CD4-positive, CD25-positive, alpha-beta regulatory T cell (primary cell): ENCODE measurements at places on chromosomes 4 and X.

GRCh38 chr4:48554606-48555005, 64.6 kb downstream of the ZAR1 start:
- DNase-seq, result no peak

DNA sequence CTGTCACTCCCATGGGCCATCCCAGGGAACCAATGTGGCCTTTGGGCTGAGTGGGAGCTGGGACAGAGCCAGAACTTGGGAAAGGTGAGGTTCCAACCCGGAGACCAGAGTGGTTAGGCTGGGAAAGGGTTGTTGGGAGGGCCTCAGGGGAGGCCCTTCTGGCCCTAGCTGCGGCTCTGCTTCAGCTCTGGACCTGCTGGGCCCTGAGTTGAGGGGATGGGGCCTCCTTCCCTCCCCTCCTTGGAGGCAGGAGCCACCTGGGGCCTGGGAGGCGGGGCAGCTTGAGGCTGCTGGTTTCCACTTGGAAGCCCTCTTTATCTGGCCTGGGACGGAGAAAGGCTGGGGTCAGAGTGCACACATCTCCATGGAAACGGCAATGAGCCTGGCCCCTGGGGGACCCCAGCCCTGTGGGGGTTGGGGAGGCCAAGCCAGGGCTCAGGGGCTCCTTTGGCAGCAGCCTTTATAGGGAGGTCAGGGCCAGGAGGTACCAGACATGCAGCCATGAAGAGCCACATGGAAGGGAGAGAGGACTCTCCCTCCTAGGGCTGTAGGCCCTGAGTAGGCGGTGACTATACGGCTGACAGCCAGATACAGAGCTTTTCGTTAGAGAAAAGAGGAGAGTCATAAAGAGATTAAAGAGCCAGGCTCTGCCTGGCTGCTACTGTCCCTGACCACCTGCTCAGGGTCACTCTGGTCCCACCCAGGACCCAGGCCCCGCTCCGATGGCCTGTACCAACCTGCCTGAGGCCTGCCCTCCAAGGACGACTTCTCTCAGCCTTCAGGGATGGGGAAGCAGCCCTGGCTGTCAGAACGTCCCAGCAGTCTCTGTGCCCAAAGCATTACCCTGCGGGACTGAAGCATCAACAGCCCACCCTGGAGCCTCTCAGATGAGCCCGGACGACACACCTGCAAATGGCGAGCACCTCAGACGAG, 6.9 kb upstream of the NSD2 start:
- DNase-seq, result no peak

DNA sequence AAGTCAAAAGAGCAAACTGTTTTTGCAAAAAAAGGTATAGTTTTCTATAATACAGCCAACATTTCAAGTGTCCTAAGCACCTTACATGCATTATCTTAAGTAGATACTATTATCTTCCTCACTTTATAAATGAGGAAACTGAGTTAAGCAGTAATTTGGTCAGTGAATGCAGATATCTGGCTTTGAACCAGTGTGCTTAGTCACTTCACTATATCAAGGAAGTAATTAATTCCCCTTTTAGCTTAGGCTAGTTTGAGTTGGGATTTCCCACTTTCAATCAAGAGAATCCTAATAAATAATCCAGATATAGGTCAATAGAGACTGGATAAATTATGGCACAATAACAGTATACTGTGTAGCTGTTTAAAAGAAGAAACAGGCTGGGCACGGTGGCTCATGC, 14.8 kb downstream of the SPINK2 start:
- DNase-seq, result no peak

GRCh38 chrX:12325171-12325570, 186.9 kb downstream of the FRMPD4 start:
- no peak for DNase-seq

DNA sequence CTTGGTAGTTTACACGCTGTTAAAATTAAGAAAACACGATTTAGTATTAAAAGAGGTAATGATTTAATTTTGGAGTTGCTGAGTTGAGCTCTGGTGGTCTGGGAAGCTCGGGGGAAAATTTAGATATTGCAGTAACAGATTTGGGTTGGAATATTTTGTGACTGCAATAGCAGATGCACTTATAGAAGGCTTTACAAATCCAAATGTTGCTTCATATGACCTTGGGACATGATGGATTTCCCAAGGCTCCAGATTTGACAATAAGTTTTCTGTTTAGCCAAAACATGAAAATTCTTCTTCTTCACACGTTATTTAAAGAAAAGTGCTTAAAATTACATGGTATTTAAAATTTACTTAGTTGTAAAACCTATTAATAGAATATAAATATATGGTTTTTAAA, 302.0 kb downstream of the SPRY1 start:
- no peak for DNase-seq
